ENCODE measurements at places on chromosomes 13 and 19.

DNA sequence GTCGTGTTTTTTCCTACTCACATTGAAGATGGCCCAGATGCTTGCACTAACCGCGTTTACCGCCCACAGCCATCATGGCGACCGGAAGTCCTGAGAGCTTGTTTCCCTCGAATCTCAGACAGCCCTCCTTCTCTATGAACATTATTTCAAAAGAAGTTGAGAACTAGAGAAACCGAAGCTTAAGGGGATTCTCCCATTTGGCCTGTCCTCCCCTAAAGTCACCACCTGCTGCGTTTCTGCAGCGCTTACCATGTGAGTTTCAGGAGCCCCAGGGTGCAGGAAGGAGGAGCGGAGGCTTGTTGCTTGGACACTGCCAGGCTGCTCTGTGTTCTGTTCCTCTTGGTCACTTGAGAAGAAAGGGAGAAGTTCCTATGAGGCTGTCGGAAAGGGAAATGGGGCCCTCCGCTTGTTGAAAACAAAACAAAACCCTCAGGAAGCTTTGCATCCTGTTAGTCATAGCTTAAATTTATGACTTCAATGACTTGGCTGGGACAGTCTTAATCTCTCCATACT, 6.2 kb downstream of the CARD8 start:
- peak; percentile 55 for DNase-seq

DNA sequence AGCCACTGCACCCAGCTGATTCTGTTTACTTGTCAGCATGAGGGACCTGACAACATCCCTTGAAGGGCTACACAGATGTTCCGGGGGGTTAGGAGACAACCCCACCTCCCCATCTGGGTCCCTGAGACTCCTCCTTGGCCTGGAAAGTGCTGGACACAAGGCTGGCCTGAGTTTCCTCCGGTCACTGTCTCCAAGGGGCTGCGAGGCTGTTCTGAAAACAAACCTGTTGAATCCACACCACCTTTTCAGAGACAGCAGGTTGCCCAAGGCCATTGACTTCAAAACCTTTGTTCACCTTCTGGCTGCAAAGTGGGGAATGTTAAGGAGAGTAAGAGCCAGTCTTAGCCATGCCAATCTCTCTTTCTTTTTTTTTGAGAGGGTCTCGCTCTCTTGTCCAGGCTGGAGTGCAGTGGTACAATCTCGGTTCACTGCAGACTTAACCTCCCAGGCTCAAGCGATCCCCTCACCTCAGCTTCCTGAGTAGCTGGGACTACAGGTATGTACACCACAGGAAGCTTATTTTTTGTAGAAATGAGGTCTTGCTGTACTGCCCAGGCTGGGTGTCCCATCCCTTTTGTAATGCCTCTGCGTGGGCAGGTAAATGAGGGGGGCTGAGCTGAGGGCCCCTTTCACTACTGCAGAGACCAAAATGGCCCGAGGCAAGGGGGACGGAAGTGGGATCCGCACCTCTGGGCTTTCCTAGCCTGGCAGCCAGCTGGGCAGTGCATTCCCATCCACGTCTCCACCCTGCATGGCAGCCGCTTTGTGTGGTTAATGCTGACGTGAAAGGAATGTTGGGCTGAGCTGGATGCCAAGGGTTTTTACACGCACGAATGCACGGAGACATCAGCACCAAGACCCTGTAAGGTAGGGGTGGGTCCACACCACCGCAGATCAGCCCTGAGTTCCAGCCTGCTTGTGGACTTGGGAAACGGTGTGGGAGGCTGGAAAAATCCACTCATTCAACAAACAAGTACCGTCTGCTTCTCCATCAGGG, 1.9 kb upstream of the ZNF628 start:
- no peak for DNase-seq

DNA sequence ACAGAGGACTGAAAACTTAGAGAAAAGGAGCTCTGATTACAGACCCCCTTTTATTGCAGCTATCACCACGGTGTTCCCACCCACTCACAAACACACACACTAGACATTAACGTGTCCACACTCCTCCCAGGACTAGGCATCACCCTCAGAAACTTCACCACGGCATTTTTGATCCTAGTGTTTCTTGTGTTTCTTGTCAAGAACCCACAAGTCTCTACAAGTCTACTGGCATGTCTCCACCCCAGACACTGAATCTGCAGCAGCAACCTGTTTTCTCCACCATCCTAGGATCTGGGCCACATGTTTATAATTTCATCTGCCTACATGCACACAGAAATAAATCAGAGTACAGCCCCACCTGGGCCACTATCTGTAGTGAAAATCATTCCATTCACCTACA, 4.3 kb downstream of the ZNF486 start:
- DNase-seq, result no peak

DNA sequence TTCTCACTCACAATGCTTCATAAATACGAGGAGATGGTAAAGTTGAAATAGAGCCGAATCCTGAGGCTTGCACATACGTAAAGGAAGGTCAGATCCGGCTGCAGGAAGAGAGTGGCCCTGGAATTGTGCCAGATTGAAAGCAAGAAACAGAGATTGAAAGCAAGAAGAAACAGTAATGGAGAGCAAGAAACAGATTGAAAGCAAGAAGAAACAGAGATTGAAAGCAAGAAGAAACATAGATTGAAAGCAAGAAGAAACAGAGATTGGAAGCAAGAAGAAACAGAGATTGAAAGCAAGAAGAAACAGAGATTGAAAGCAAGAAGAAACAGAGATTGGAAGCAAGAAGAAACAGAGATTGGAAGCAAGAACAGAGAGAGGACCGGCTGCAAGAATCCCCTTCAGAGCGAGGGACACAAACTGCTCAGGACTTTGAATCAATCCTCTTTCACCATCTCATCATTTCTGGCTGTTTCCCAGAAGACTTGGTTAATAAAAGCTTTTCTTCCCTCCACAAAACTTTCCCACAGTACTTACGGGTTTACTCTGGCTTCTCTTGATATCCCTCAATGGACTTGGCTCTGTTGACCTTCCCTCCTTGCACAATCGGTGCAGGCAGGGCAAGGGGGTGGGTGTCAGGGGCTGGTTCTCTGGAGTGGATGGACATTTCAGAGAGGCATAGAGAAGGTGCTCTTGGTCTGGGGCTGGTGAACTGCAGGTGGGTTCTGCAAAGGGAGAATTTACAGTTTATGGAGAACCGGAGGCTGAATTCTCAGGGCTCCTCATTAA, 25.5 kb downstream of the OR7A5 start:
- DNase-seq, result no peak

DNA sequence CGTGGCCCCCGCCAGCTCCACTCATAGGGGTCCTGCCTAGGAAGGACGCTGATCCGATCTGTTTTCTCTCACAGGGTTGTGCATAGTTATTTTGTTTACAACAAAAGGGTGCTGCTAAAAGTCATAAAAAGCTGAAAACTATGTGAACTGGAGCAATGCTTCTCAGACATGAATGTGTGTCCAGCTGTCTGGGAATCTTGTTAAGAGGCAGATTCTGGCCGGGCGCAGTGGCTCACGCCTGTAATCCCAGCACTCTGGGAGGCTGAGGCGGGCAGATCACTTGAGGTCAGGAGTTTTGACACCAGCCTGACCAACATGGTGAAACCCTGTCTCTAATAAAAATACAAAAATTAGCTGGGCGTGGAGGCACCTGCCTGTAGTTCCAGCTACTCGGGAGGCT, 8.6 kb downstream of the LRRC4B start:
- DNase-seq, result no peak

DNA sequence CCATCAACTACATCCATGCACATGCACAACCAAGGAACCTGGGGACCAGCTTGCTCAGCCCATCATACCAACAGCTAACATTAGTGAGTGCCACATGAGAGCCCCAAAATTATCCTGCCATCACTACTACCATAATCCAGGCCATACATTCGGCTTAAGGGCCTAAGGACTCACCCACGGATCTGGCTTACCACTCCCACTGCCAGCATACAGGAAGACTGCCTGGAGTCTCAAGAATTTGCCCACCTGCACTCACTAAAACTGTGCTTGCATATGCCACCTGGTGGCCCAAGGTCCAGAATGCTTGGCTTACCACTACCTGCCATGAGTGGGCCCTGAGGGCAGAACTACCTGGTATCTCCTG, 1562.9 kb upstream of the PRR20A start:
- no peak for DNase-seq

- no peak for DNase-seq
Measured at GRCh38 chr19:29861574-29861973, 49.8 kb downstream of the CCNE1 start.

GRCh38 chr13:25899464-25899863, 152.4 kb downstream of the SHISA2 start:
- DNase-seq, result no peak

- DNase-seq, result no peak
Measured at GRCh38 chr13:48400850-48401291, 12.0 kb downstream of the LPAR6 start.

DNA sequence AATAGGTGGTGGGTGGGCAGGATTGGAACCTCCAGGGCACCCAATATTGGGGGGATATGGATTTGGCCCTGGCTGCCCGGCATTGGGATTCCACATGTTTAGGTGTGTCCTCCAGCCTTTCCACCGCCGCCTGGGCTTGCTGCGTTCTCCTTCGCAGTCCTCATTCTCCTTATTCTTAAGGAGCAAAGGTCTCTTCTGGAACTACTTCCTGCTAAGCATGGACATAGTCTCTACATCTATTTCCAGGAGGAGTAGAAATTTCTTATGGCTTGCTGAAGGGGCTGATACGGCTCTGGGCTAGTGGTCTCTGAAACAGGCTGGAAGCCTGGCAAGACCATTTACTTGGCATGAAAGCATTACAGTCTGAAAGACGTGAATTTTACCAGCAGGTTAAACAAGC, 9.2 kb upstream of the FCGBP start:
- no peak for DNase-seq

- DNase-seq, result no peak
Measured at GRCh38 chr19:50209131-50209530, 5.7 kb downstream of the MYH14 start.

GRCh38 chr19:41133260-41133659, 19.0 kb downstream of the CYP2F1 start:
- DNase-seq, result no peak

DNA sequence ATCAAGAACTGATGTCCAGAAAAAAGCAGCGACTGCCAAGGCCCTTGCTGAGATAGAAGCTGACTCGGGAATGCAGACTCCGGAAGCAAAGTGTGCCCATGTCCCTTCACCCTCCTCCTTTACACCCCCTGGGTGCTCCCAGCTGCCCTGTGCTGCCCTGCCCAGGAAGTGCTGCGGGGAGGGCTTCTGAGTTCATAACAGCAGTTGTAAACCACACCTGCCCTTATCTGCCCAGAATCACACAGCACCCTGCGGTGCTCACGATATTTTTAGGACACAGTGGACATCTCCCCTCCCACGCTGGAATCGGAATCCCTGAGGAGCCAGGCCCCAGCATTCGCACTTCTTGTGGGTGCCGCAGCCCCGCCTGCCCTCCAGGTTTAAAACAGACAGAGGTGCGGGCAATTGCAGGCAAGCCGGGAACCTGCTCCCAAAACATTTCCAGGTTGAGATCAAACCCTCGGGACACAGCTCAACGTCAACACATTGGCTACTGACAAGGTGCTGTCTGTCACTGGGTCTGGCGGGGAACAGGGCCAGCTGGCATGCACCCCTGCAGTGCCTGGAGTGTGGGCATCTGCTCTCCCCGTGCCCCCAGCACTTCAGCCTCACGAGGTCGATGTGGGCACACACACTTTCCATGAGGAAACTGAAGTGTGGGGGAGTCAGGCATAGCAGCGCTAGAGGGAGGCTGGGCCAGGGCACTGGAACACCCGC, 36.8 kb downstream of the RAB20 start:
- no peak for DNase-seq

GRCh38 chr13:24168392-24168750, 7.9 kb downstream of the SPATA13 start:
- no peak for DNase-seq

All from T follicular helper cell (primary cell).